ENCODE measurements at places on chromosomes 5 and 9. TPM values are rescaled to one million over a fixed set of nuclear protein-coding genes. Genes with fewer than 3 reads are reported as not detected.

DNA sequence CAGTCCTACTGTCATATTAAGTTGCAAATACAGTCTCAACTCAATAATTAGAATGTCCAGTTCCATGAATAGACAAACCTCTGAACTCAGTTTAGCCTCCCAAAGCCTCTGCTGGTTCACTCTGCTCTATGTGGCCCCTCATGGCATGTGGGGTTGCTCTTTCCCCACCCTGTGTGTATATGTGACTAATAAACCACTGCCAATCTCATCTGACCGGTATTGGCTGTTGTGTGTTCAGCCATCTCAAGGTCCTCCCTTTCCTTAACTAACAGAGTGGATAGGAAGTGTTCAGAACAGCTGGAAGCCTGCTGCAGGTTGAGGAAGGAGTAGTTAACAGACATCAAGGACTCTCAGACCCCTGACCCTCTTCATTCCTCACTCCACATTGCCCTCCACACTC lies 55.3 kb downstream of the IL33 start:
- DNase-seq: no peak

- DNase-seq: peak; percentile 77
Measured at GRCh38 chr9:121651295-121652020, at the start of gene DAB2IP. Gene DAB2IP (plus strand): TSS chr9:121651634. CDS start chr9:121651776, 142 bp downstream.

DNA sequence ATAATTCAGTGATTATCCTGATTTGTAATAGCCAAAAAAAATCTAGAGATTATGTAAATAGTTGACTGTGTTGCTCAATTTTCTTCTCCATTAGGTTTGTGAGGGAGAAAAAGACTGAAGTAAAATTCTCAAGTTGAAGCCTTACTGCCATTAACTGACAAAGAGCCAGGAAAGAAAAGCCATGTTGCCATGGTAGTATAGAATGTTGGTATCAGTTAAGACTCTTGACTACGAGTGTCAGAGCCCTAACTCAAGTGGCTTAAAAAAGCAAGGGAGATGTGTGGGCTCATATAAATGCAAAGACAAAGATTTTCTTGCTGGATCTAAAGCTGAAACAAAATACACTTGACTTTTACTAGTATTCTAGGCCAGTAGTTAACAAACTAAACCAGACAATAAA lies 571.7 kb downstream of the KCTD16 start:
- DNase-seq: no peak

DNA sequence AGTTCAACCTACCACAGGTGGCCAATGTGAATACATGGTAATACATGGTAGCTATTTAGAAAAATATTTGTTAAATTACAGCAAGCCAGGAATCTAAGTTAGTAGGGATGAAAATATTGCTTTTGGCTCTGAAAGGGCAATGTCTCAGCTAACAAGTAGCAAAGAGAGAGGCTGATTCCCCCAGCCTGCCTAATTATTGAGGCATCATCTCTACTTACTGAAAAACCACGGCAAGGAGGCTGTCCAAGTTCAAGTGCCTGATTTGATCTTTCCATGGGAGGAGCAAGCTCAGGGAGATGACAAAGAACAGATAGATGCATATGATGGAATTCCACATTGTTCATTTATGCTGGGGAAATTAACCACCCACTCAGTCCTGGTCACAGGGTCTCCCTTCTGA lies 28.7 kb upstream of the UBTD2 start:
- no peak for DNase-seq

DNA sequence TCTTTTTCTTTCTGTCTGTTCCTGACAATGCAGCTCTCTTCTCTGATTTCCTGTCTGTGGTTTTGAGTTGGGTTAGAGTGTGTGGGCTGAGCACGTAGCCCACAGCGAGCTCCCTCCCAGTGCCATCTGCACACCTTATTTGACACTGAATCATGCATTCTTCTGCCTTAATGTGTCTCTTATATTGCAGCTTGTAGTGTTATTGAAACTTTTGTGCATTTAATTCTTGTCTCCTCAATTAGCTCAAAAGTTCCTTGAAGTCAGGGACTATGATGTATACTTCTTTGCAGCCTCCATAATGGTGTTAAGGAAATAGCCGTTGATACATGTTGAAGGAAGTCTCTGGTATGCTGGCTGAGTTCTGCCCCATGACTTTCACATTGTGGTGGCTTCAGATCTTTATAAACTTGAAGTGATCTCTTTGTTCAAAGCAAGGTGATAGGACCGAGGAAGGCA lies 576.2 kb upstream of the CLINT1 start:
- no peak for DNase-seq

DNA sequence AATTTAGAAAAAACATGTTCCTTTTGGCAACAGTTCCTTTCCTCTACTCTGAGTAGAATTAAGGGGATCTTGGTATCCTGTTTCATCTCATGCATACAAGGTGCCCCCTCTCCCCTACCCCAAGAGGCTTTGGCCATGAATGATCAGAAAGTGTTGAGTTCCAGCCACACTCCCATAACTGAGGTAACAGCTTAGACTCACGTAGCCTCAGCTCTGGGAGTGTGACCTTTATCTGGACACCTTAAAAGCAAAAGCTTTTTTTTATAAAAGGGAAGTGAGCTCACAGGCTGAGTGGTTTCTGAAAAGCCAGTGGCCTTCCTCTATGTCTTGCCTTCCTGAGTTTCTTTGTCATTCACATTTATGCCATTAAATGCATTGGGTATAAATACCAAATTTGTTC lies 900 bp upstream of the HAVCR2 start:
- no peak for DNase-seq

DNA sequence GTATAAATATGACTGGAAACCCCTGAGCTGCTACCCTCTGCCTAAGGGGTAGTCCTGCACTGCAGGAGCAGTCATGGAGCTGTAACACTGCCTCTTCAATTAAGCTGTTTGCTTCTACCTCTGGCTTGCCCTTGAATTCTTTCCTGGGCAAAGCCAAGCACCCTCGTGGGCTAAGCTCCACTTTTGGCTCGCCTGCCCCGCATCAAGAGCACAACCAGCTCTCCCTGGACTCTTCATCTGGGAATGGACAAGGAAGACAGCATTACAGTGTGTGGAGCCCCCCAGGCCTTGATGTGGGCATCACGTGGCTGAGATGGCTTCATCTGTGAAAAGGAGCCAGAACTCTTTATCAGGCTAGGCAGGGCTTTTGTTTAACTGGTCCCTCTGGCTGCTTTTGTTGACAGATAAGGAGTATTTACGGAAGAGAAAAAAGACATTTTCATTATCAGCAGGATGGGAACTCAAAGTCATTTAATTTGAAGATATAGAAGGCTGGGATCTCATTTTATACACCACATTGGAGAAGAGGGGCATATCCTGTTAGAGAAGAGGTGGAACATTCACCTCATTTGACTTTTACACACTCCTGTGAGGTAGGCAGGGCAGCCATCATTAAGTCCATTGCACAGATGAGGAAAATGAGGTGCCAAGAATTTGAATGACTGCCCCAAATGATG lies 137.8 kb downstream of the SEMA6A start:
- no peak for DNase-seq

- no peak for DNase-seq
Measured at GRCh38 chr9:5764130-5764868, 68.6 kb downstream of the ERMP1 start.

- no peak for DNase-seq
Measured at GRCh38 chr5:154351566-154351965, 94.2 kb upstream of the SAP30L start.

DNA sequence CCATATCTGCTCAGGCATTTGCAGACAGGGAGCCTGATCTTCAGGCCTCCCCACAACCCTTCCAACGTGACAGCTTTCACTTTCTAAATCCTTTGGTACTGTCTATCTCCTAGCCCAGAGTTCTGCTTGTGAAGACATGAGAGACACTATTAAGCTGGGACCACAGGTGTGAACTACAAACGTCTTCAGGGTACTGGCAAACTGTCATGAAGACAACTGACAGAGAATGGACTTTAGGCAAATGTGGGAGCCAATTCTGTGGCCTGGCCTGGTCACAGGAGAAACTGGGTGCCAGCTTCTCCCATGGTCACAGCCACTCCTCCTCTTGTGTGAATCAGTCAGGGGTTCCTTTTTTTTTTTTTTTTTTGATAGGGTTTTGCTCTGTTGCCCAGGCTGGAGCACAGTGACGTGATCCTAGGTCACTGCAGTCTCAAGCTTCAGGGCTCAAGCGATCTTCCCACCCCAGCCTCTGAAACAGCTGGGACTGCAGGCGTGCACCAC lies 10.4 kb downstream of the TRIM14 start:
- no peak for DNase-seq

DNA sequence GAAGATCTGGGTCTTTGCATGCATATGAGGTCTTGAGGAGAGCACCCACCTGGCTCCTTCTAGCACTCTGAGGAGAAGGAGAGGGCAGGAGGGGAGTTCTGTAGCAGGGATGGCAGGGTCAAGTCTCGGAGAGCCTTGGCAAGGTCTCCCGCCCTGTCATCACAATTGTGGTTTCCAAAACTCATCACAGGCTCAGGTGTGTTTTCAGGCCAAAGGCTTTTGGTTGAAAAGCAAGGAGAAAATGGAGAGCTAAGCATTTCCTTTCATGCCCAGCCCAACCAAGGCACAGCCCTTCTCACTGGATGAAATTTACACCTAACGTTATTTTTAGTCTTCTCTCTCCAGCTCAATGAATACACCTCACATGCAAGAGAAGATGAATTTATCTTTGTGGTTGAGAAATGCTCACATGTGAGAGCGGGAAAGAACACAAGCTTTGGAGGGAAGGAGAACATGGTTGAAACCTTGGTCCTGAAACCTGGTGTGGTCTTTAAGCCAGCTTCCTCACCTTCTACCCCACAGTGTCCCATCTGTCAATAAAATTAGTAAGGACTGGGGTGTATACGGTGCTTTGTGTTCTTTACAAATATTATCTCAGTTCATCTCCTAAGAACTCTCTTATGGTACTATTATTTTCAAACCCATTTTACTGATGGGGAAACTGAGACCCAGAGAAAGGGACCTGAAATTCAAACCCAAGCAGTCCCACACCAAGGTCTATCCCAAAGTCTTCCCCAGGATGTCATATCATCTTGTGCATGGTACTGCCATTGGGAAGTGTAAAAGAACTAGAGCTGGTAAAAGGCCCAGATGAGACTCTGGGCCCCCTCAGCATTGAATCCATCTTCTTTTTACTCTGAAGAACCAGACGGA lies 47.8 kb upstream of the CPEB4 start:
- no peak for DNase-seq

GRCh38 chr5:144088206-144089064 lies 82.0 kb downstream of the YIPF5 start:
- no peak for DNase-seq

GRCh38 chr5:148186248-148187003 lies 16.4 kb upstream of the SPINK6 start:
- no peak for DNase-seq

DNA sequence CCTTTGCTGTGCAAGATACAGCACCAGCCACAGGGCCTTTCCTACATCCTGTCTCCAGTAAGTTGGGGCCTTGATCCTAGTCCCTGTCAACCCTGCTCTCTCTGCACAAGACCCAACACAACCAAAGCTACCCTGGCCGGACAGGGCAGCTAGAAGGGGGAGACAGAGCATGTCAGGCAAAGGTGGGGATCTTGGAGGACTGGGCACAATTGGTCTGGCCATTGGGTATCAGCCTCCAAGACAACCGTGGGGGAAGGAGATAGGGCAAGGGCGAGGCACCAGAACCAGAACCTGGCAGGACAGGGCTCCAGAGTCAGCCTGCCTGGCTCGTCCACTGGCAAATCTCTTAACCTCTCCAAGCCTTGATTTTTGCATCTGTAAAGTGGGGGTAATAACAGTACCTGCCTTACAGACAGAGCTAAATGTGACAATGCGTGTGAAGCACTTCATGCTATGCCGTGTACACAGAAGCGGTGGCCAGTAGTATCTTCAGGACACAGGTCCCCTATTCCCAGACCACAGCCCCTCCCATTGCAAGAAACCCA lies 51.6 kb upstream of the CDKN2AIPNL start:
- no peak for DNase-seq

DNA sequence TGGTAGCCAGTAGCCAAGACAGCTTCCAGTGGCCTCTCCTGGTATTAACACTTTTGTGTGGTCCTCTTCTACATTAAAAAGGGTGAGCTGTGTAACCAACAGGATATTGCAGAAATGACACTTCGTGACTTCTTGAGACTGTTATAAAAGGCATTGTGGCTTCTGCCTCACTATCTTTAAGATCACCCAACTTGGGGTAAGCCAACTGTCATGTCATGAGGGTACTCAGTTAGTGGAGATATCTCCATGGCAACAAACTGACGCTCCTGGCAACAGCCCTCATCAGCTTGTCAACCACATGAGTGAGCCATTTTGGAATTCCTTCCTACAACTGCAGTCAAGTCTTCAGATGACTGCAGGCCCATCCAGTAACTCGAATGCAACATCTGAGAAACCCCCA lies 121.7 kb downstream of the DEPDC1B start:
- DNase-seq: no peak

DNA sequence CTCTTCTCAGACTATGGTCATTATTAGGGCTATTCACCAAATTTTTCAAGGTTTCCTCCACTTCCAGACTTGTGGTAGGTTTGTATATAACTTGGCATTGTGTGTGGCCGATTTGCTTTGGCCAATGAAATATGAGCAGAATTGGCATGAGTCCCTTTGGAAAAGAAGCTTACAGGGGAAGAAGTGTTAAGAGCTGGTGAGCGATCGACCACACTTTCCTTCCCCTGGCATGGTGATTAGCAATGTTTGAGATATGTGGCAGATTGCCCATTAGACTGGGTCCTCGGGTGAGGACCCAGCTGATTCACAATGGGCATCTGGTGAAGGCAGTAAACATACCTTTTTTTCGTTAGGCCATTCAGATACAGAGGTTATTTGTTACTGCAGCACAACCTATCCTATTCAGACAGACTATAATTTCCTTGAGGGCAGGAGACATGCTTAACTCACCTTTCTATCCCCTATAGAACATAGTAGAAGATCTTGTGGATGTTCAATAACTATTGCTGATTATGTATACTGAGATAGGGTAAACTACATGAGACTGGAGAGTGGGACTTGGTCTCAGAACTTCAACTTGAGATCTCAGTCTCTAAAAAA lies 62.8 kb upstream of the KLF9 start:
- no peak for DNase-seq

- DNase-seq: peak; percentile 24
Measured at GRCh38 chr9:114238891-114239875, 83.7 kb upstream of the ORM1 start.

DNA sequence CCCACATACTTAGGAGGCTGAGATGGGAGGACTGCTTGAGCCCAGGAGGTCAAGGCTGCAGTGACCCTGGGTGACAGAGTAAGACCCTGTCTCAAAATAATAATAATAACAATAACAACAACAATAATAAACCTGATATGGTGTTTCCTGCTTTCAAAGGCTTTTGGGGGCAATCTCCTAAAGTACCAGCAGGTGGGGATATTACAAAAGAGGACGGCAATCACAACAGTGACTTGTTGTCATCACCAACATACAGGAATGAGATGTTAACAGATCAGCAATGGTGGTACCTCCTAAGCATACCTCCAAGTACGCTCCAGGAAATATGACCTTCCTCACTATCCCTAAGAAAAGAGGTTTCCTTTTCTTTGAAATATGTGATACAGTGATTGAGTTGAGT lies 91.1 kb upstream of the RNF180 start:
- peak; percentile 14 for DNase-seq

TEX48 gene
- total RNA-seq: not detected

EIF4E1B gene
- 1.1 TPM for total RNA-seq

KIF4B gene
- total RNA-seq: not detected

BTNL3 gene
- not detected for total RNA-seq

SYK gene
- 7.4 TPM for total RNA-seq

FAT2 gene
- 0.16 TPM for total RNA-seq

TNFSF8 gene
- total RNA-seq: not detected

LMNB1 gene
- total RNA-seq: 233 TPM

ZNF608 gene
- total RNA-seq: 44.4 TPM

PRRX2 gene
- 10.7 TPM for total RNA-seq

CDKN2B gene
- total RNA-seq: 0.73 TPM

GNAQ gene
- total RNA-seq: 50.4 TPM

RASGRF2 gene
- total RNA-seq: 17.6 TPM

All from WTC11 (cell line).